CD8-positive, alpha-beta memory T cell (primary cell): ENCODE measurements at places on chromosomes 7 and 10.

- DNase-seq = no peak
Measured at GRCh38 chr7:108205311-108205710, 75.2 kb upstream of the LAMB4 start.

DNA sequence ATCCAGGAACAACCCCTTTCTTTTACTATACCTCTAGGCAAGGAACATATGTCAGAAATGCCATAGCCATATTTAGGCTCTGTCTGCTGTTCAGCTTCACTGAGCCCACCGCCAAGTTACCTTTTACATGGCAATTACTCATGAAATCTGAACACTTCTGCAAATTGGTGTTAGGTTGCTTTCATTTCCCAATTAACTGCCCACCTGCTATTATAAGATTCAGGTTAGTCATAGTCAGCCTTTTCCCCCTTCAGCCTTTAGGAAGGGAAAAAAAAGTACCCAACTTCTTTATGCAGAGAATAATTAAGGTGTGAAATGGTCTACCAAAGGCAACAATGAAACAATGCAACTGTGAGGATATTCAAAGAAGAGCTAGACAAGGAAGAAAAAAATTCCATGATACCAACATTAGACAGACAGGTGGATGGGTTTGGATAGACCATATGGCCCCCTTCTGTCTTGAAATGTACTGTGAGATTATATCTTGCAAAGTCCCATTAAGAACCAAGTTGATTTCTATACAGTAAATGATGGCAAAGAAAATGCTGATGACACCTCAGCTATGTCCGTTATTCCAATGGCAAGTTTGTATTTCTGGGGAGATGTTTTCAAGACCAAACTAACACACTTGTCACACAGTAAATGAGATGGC is 442.1 kb upstream of the NRP1 start:
- DNase-seq = no peak

DNA sequence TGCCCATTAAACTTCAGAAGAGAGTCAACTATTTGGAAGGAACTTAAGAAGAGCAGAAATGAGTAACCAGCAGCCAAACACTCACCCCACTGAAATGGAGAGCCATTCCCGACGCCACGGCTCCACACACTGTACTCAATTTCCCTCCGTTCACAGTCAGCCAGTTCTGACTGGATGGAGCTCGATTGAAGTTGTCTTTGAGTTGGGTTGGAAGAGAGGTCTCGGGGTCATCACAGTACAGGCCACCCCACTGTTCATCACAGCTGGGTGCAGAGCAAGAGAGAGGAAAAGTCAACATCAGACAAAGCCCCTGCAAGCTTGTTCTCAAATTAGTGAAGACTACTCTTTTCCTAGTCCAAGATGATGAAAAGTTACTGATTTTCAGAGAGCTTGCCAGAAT is 75.9 kb upstream of the SLC26A5 start:
- DNase-seq = no peak

DNA sequence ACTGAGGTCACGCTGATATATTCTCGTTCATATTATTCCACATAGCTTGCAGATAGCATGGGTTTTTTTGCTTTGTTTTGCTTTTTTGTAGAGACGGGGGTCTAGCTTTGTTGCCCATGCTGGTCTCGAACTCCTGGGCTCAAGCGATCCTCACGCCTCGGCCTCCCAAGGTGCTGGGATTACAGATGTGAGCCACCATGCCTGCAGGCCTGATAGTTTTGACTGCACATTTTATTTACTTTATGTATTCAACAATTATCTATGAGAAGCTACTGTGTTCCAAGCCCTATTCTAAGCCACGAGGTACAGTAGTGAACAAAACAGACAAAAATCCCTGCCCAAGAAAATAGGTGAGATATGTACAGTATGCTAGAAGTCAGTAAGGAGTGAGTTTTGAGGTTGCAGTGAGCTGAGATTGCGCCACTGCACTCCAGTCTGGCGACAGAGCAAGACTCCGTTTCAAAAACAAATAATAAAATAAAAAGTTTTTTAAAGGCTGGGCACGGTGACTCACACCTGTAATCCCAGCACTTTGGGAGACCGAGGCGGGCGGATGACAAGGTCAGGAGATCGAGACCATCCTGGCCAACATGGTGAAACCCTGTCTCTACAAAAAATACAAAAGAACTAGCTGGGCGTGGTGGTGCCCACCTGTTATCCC is 1.3 kb upstream of the YWHAG start:
- no peak for DNase-seq

DNA sequence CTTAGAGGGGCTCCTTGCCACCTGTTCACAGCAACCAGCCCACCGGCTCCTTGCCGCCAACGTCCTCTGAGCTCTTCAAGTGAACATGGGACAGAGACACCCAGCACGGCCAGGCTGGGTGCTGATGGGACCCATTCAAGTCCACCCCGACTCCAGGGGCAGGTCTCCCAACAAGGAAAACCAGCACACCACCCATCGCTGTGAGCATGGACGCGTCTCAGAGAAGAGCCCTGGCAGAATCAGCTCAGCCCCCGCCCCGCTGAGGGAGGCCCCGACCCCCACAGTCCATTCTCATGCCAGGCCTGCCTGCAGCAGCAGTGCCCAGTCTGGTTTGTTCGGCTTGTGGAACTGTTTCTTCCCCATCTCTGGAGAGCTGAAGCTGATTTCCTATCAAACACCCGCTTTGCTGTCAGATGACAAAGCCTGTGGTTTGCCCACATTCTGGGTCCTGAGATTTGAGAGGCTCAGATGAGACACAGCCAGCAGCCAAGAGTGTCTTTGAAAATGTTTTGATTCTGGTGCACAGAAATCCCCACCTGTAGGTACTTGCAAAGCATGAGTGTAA is 216.6 kb downstream of the ZMYND11 start:
- no peak for DNase-seq

DNA sequence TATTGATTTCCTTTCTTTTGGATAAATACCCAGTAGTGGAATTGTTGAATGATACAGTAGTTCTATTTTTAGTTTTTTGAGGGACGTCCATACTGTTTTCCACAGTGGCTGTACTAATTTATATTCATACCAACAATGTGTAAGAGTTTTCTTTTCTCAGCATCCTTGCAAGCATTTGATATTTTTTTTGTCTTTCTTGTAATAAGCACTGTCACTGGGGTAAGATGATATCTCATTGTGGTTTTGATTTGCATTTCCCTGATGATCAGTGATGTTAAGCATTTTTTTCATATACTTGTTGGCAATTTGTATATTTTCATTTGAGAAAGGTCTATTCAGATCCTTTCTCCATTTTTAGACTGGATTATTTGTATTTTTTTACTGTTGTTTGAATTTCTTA is 308.7 kb downstream of the PTEN start:
- DNase-seq = no peak

DNA sequence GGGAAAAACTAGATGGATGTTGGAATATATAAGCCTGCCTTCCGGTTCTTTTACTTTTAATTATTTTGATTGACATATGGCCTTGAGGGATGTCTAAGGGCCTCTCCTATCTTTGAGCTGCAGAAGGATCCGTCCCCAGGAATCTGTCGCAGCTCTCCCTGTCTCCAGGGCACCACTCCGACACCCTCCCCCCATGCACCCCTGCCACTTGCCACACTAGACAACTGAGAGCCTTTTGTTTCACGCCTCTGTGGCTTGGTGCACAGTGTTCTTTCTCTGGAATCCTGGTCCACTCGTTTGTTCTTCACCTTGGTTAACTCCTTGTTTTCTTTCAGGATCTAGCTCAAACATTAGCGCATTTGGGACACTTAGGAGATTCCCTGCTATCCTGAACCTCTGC is 124.1 kb upstream of the EFCAB10 start:
- no peak for DNase-seq

GRCh38 chr10:72336259-72337038 is 18.3 kb downstream of the DNAJB12 start:
- DNase-seq = no peak

- no peak for DNase-seq
Measured at GRCh38 chr7:31327071-31327470, 13.5 kb downstream of the NEUROD6 start.

DNA sequence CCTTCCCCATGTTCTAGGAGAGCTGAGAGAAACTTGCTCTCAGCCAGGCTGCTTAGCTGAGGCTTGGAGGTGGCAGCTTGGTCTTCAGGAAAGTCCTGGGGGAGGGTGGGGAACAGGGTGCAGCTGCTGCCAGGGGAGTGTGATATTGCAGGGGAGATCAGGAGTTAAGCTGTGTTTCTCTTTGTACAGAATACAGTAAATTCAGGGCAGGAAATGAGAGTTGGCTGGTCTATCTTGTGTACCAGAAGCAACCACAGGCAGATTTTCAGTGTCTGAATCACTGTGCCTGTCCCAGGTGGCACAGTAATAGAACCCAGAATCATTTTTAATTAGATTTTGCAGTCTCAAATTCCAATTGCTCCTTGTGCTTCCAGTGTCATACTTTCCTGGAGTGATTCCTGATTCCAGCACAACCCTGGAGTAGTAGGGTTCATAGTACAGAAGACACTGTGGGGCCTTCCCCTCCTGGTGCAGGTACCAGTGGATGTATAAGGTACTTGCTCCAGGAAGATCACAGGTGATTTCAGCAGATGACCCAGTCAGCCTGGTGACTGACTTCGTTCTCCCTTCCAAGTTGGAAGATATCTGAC is 94.0 kb upstream of the TARP start:
- DNase-seq = peak; percentile 29

- peak; percentile 32 for DNase-seq
Measured at GRCh38 chr10:25080880-25081581, 64.6 kb downstream of the THNSL1 start.

DNA sequence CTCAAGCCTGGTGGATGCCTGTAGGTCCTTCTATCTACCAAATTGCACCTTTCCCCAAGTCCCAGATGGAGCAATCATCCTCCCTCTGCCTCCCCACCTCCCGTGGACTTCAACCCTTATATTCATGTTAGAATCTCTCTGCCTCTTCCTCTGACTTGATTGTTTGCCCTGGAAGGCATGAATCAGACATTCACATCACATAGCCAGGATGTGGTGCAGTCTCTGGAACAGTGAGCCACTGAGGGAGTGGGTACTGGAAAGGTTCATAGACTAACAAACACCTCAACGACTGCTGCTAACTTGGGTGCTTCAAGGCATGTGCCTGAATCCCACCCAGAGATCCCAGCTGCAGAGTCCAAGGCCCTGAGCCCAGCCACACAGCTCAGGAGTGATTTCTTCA is 494.0 kb downstream of the TNS3 start:
- DNase-seq = no peak

- DNase-seq = no peak
Measured at GRCh38 chr7:158588085-158588877, 658 bp upstream of the PTPRN2 start.

DNA sequence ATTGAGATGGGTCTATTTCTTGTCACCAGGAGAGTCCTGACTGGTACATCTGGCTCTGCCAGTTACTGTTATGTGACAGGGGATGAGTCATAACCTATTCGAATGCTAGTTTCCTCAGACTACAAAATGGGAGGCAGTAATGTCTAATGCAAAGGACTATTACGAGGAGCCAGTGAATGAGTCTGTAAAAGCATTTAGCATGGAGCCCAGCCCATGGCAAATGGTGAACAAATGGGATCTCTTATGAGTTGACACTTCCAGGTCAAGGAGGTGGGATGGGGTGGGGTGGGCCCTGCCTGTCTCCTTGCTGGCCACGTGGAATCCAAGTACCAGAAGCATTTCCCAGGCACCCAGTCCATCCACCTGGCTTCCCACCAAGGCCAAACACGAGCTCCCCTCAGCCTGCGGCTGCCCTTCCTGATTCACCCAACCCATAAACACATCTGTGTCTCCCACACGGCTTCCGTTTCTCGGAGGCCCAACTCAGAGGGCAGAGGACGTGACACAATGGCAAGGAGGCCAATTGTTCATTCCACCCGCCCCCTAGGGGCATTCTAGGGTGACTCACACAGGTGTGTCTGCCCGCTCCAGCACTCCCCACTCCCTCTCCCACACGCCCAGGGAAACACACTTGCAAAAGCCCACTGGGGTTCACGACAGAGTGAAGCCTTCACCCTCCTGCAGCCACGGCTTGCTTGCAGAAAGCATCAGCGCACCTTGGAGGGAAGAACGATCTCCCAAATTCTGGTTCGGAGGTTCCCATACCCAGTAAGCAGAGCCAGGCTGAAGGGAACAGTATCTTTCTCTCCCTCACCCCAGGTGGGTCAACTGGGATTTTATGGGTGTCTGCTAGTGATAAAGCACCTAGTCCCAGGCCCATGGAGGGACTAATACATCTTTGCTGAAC is 109.8 kb downstream of the SH3PXD2A start:
- no peak for DNase-seq

DNA sequence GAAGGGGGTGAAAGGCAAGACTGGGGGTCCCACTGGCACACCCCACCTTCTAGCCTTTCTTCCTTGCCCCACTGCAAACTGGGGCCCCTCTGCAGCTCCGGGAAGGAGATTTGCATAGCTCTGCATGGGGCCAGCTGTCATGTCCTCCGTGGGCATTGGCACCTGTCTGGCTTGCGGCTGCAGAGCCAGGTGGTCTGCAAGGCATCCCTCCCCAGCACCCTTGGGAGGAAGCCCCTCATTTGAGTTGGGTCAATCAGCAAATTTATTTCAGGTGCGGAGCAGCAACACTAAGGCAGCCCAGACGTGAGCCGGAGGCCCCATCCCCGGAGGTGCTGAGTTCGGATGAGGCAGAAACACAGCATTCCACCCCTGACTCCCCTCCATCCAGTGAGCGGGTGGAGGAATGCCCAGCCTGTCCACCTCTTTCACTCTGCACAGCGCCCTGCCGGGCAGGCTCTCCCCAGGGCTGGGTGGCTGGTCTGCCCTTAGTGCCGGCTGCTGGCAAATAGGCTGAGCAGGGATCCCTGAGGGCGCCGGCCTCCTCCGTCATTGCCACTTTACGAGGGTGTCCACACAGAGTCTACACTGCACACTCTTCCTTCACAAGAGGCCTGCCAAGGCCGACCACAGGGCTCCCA is 143.2 kb downstream of the TCERG1L start:
- DNase-seq = no peak

DNA sequence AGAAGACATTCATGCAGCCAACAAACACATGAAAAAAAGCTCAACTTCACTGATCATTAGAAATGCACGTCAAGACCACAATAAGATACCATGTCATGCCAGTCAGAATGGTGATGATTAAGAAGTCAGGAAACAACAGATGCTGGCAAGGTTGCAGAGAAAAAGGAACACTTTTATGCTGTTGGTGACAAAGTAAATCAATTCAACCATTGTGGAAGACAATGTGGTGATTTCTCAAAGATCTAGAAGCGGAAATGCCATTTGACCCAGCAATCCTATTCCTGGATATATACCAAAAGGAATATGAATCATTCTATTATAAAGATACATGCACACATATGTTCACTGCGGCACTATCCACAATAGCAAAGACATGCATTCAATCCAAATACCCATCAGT is 77.6 kb downstream of the C10orf90 start:
- DNase-seq = no peak

- DNase-seq = no peak
Measured at GRCh38 chr7:151506901-151507382, 12.8 kb downstream of the RHEB start.
